ENCODE measurements at places on chromosomes 3 and 15. TPM values are rescaled to one million over a fixed set of nuclear protein-coding genes. Genes with fewer than 3 reads are reported as not detected.

KCNMB2 gene
- not detected for total RNA-seq

SLC12A1 gene
- not detected for total RNA-seq

SCG3 gene
- total RNA-seq, result 0.06 TPM

SEMA3G gene
- 0.16 TPM for total RNA-seq

KCNAB1 gene
- not detected for total RNA-seq

FYTTD1 gene
- total RNA-seq, result 28.5 TPM

SHC4 gene
- total RNA-seq, result 0.92 TPM

GOLGA8M gene
- total RNA-seq, result 0.07 TPM

ZBTB47 gene
- total RNA-seq, result 6.0 TPM

BOC gene
- total RNA-seq, result 5.3 TPM
